ENCODE measurements at places on chromosomes 2 and 18.
A peak's percentile ranks its signal among the peaks of the same experiment; 100 is the strongest.

- DNase-seq = peak; percentile 30
These were observed 5.6 kb downstream of the DSC1 start for GRCh38 chr18:31156821-31157763.

DNA sequence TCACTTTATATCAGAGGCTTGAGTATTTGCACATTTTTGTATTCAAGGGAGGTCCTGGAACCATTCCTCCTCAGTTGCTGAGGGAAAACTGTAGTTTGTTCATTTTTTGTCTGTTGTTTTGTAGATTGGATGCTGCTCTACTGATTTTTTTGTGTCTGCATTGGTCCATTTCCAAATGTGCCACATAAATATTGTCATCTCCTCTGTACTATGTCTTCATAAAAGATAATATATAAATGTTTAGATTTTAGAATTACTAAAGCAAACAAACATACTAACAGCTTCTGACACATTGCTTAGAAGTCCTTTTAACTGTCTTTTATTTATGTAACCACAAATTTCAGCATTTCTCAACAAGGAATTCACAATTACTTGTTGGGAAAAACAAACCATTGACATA lies 356.8 kb downstream of the PLCL1 start:
- DNase-seq = no peak

DNA sequence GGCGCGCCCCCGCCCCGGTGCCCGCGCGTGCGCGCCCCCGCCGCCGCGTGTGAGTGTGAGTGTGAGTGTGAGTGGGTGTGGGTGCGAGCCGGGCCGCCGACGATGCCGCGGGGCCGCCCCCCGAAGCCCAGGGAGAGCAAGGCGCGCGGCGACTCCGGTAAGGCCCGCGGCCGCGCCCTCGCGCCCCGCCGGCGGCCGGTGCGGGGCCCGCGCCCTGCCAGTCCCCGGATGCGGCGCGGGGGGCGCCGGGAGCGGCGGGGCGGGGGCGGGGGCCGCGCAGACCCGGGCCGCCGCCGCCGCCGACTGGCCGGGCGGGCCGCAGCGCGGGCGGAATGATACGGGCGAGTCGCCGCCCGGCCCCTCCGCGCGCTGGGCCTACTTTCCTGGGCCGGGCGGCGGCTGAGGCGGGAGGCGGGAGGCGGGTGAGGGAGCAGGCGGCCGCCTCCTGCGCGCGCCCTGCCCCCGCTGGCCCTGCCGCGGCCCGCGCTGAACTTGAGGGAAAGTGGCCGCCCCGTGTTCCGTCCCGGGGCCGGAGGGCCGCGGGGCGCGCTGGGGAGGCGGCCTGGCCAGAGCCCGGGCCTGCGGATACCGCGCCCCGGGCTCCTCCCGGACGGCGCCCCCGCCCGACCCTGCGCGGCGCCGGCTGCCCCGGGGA lies at the start of gene ZNF236:
Gene ZNF236 (plus strand): TSS at position 52 of the 655 bp plus-strand sequence. CDS start 51 bp downstream, at position 103.
- DNase-seq = peak; percentile 67

GRCh38 chr2:237618449-237618848 lies 8.9 kb upstream of the LRRFIP1 start:
- no peak for DNase-seq

GRCh38 chr2:157813467-157813866 lies 62.7 kb downstream of the ACVR1 start:
- no peak for DNase-seq

DNA sequence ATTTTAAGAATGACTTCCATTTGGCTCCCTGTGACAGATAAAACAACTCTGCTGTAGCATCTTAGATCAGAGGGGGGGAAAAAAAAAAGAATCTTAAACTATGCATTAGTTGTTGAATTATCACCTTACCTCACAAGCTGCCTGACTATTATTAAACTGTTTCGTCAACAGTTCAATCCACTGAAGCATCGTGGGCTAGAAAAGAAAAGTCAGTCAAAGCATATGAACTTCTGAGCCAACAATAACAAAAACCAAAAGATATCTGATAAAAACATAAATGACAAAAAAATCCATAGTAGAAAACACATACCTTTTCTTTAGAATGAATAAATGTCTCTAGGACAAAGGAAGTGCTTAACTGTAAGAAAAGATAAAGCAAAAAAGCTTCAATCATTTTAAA lies 73.7 kb downstream of the C2orf74 start:
- DNase-seq = no peak

DNA sequence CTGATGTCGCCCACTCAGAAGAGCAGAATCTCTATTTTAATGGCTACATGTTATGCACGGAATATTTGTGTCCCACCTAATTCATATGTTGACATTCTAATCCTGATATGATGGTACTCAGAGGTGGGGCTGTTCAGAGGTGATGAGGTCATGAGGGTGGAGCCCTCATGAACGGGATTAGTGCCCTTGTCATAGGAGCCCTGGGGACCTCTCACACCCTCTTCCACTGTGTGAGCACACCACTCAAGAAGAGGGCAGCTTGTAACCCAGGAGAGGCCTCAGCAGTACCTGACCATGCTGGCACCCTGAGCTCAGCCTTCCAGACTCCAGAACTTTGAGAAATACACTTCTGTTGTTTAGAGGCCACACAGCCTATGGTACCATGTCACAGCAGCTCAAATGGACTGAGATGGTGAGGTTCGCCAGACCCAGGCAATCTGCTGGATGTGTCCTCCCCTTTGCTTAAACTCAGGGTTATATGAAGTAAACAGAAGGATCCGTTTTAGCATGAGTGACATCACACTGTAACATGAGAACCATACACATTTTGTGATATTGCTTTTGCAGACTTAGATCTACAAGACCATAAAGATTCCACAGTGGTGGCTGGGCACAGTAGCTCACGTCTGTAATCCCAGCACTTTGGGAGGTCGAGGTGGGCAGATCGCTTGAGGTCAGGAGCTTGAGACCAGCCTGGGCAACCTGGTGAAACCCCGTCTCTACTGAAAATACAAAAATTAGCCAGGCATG lies 48.7 kb downstream of the ATOH8 start:
- no peak for DNase-seq

GRCh38 chr2:47688561-47688960 lies 94.4 kb upstream of the MSH6 start:
- no peak for DNase-seq

GRCh38 chr18:3440341-3440740 lies 9.6 kb upstream of the TGIF1 start:
- DNase-seq = no peak

- DNase-seq = no peak
These were observed 187.5 kb downstream of the TWIST2 start for GRCh38 chr2:239035361-239035814.

DNA sequence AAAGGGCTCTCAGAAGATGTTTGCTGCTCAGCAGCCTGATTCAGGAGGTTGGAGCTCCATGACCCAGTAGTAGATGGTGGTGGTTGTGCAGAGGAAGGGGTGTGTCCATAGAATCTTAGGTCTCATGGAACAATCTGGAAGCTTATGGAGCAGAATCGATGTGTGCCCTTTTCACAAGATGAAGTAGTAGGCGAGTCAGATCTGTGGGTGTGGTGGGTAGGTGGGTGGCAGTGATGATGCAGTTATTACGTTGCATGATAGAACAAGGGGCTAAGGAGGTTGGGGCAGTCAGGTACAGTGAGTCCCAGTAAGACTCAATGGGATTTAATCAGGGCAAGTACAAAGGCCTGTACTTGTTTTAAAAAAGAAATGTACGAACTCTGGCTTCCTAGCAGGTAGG lies 9.1 kb downstream of the TET3 start:
- peak; percentile 46 for DNase-seq

DNA sequence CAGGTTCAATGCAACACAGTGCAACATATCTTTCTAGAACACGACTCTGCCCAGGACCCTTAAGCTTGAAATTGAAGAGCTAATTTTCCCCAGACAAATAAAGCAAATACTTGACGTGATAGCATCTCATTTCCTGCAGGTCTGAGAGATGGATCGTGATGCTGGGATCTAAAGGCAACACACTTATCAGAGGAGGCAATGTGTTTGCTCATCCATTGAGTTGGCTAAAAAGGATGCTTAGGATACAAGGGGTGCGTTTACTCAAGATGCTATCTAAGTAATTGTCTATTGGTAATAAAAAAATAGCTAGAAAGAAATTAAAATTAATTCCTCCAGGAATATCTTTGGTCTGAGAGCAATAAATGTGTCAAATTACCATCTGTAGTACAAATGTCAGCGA lies 129.0 kb downstream of the SOCS6 start:
- no peak for DNase-seq

GRCh38 chr2:25369439-25369838 lies 27.7 kb upstream of the DNMT3A start:
- DNase-seq = no peak

DNA sequence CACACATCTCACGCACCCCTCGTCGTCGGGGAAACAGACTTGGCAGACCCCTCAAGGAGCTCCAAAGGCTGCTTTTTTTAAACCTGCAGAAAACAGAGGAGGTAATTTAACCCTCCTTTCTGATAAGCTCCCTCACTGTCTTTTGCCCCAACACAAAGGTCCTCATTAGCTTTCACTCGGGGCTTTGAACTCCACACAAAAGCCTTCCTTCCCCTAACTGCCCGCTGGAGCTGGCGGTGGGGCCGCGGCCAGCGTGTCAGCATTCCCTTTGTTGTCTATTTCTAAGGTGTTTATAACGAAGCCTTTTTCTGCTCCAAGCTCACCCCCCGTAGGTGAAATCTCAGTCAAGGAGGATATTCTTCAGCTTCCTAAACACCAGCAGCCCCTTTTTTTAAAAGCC lies 43.5 kb upstream of the ID2 start:
- no peak for DNase-seq

DNA sequence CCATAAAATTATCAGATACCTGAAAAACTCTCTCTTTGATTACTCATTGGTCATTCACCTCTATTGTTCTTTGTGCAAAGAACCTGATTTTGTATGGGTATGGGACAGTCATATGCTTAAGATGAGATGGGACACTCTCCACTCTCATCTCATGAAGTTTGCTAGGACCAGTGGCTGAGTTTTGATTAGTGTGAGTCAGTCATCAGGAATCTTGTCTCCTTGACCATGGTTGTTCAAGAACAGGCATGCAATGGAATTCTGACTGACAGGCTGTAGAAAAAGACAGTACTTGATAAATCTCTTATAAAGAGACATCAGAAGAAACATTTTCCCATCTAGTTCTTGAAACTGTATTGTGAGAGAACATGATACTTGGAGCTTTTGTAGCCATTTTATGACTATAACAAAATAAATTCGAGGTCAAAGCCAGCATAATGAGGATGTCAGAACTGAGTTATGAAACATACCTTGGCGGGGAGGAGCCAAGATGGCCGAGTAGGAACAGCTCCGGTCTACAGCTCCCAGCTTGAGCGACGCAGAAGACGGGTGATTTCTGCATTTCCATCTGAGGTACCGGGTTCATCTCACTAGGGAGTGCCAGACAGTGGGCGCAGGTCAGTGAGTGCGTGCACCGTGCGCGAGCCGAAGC lies 367.0 kb downstream of the NR4A2 start:
- peak; percentile 76 for DNase-seq

DNA sequence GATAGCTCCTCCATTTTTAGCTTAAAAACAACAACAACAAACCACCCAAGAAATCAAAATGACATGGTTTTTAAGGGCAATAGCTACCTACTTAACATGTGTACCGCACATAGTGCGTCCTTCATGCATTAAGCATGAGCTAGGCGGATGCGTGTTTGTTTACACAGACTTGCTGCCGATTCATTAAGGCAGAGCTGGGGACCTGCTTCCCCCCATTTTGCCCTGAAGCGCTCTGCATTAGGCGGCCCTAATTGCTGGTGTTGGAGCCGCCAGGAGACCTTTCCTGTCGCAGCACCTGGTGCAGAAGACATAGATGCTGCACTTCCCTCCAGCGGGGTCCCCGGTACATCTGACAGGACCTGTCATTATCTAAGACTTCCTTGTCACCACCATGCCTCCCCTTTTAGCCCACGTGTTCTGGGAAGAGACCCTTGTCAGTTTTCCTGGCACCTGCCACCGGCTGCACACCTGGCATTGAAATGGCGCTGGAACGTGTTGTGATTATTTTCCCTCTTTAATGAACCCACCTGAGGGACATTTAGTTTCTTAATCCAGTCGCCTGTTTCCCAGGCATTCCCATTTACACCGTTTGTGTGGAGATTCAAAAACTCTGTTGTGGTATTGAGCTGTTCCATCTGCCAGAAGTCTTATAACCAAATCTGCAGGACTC lies 261.1 kb upstream of the RAB12 start:
- no peak for DNase-seq

DNA sequence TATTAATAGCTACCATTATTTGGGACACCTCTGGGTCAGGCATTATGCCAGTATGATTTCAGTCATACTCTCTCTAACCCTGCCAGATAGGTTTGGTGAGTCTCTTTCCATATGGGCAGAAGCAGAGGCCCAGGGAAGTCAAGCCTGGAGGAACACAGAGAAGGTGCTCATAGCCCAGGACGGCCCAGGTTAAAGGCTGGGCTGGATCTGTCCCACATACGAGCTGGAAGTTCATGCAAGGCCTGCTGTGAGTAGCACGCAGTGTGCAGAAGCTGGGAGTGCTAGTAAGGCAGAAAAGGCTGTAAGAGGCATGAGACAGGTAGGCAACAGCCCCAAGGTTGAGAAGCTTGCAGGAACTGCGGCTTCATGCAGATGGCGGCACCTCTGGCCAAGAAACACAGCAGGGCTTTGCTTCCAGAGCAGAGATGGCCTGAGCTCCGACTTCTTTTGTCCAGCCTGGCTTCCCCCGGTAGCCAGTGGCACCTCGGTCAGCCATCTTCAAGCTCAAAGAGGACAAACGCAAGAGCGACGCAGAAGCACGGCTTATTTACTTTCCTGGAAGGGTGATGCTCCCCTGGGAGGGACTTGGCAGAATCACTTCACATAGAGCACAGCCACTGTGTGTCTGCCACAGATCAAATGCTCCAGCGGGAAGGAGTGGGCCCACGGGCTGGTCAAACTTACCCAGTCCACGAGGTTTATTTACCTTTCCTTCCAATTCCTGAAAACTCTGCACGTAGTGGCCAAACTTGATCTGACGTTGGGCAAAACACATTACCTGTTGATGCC lies 58.5 kb upstream of the MAP4K4 start:
- no peak for DNase-seq

DNA sequence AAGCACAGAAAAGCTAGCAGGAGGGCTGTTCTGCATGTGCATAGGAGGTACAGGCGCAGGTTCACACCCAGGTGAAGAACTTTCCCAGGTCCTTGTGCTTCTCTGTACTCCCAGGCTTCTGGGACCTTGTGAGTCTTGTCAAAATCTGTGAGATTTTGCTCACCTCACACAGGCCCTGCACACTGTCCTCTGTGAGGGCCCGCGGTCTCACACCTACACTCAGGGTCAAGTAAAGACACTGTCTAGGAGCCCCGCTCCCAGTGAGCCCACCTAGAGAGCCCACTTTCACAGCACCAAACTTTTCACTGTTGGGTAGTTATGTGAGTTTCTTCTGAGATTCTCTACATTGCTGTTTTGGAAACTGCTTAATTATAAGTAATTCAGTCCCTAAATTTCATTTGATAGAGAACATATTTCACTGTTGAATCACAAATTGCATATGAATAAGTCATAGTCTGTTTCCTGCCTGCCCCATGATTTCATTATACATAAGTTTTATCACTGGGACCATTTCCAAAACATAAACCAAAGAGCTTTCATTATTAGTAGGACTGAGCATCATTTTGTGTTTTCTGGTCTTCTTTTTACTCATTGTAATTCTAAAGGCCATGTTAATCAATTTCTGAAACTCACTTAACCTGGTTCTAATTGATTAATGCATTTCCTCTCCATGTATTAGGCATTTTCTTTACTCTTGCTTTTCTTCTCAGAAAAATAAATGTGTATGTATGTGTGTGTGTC lies 234.2 kb upstream of the SPOPL start:
- DNase-seq = peak; percentile 50
